ENCODE measurements at places on chromosomes 3 and 15.

- peak; percentile 100 for DNase-seq
Measured at GRCh38 chr3:159765030-159765859, 223.4 kb upstream of the IL12A start.

GRCh38 chr3:55297706-55298105, 189.4 kb downstream of the WNT5A start:
- peak; percentile 30 for DNase-seq

DNA sequence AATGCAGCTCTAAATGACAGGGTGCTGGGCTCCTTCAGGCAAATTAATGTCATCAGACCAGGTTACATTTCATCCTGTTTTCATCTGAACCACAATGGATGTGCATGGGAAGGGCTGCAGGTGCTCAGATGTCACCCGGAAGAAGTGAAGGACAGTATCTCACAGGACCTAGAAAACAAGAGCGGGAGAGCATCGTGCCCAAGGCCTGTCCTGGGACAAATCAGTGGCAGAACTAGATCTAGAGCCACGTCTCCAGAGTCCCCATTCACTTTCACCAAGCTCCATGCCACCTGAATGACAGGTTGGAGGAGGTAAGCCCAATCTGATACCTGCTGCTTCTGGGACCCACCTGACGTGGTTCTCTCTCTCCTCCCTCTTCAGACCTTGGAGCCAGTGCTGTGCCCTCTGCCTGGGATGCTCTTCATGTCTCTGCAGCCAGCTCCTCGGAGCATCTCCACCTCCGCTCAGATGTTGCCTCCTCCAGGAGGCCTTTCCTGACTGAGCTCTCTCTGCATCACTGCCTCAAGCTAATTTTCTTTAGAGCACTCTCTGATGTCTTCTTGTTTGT, 77.3 kb downstream of the CPN2 start:
- no peak for DNase-seq

- DNase-seq, result no peak
Measured at GRCh38 chr3:152213203-152213602, 55.5 kb upstream of the MBNL1 start.

GRCh38 chr15:83837945-83838571, 184.1 kb downstream of the ADAMTSL3 start:
- peak; percentile 23 for DNase-seq

- no peak for DNase-seq
Measured at GRCh38 chr3:21901484-21901883, 150.5 kb upstream of the ZNF385D start.

GRCh38 chr3:43892061-43892460, 201.3 kb downstream of the ABHD5 start:
- no peak for DNase-seq

DNA sequence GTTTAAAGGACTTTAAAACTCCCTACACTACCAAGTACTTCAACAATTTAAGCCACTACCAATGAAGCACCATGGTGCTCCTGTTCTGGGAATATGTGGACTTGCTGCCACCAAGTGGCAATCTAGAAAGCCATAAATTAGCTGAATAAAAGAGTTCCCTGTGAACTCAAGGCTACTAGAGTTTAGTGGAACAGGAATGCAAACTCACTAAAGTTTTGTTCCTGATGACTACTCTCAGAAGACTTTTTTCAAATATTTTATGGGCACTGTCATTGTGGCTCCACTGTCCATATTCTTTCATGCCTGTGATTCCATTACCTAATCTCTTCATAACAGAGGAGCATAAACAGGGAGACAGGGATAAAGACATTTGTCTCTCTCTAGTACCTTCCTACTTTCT, 63.9 kb downstream of the TMCC1 start:
- peak; percentile 93 for DNase-seq

GRCh38 chr3:161920196-161920595, 423.6 kb downstream of the OTOL1 start:
- DNase-seq, result peak; percentile 11

DNA sequence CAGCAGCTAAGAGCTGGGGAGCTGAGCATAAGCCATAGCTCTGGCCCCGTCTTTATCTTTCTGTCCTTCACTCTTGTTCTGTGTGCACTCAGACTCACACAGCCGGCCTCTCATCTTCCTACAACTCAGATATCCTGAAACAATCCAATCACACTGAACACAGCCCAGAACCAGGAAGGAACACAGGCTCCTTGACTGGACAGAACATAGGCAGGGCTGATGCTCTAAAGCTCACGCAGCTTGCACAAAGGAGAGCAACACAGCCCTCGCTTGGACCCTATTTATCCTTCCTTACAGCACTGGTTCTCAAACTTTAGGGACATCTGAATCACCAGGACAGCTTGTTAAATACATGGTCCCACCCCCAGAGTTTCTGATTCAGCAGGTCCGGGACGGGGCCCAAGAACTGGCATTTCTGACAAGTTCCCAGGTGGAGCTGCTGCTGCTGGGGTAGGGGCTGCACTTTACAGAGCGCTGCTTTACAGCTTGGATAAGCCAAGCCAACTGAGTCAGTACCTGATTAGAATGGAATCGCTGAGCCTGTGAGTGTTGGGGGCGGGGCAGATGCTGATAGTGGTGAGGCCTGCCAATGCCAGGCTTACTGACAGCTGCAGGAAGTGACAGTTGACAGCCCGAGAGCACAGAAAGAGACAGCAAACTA, 65.1 kb downstream of the MRPL46 start:
- no peak for DNase-seq

DNA sequence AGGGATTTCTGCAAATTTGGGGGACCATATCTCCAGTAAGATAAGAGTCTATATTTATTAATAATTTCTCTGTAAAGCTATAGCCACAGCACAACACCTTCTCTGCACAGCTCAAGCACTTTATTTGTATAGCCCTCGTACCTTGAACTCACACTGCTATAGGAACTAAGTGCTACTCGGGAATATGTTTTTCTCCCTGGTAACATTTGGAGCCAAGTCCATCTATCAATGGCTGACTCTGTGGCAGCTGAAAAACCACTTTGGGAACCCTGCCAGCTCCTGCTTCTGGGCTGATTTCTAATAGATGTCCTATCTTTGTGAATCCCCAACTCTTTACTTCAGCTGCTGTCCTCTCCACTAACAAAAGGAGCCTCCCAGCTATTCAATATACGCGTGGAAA, 298.5 kb downstream of the GBE1 start:
- peak; percentile 54 for DNase-seq

DNA sequence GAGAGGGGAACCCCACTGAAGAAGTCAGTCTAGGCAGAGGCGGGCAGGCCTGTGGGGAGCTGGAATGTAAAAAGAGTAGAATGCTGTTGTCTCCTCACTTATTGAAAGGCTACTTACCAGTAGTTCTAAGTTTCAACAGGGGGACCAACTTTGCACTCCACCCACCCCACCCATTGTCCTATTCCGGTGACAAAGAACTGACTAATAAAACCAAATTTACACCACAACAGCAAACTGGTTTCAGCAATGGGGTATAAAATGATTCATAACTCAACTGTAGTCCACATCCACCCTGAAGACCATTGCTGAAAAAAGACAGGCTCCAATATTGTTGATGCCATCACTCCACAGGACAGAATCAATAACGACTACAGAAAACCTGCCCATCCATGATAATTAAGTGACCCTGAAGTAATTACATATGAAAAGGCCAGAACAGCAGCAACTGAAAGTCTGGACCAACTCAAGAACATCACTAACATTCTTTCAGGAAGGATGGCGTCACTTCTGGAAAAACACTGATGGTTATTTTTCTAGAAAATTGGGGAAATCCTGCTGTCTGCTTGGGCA, 80.2 kb downstream of the ABI3BP start:
- no peak for DNase-seq
